ENCODE measurements at places on chromosomes 2 and 18. TPM values are rescaled to one million over a fixed set of nuclear protein-coding genes. Genes with fewer than 3 reads are reported as not detected.

ANKRD36 gene
- total RNA-seq, result 20.1 TPM

DNA sequence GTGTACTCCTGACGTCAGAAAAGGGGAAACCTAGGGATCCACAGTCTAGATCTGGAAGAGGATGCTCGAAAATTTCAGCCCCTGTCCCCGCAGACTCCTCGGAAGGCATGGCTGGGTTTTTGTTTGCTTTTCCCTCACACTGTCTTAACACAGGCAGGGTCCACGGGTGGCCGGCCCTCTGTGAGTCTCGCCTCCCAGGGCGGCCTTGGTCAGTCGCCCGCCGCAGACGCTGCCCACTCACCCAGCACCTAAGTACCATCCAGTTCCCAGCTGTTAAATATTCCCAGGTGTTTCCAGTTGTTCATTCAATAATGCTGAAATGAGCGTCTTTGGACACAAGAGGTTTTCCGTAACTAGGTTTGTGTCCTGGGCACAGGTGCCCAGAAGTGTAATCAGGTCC lies 193.2 kb downstream of the TWIST2 start:
- no peaks in the 10 kb centered on the region for H3K36me3 ChIP-seq
- H3K27me3 ChIP-seq, result peaks cover 11% of the 10 kb centered on the region
- H3K4me3 ChIP-seq, result no peak overlapping the region

SCG2 gene
- 0.56 TPM for total RNA-seq

DNA sequence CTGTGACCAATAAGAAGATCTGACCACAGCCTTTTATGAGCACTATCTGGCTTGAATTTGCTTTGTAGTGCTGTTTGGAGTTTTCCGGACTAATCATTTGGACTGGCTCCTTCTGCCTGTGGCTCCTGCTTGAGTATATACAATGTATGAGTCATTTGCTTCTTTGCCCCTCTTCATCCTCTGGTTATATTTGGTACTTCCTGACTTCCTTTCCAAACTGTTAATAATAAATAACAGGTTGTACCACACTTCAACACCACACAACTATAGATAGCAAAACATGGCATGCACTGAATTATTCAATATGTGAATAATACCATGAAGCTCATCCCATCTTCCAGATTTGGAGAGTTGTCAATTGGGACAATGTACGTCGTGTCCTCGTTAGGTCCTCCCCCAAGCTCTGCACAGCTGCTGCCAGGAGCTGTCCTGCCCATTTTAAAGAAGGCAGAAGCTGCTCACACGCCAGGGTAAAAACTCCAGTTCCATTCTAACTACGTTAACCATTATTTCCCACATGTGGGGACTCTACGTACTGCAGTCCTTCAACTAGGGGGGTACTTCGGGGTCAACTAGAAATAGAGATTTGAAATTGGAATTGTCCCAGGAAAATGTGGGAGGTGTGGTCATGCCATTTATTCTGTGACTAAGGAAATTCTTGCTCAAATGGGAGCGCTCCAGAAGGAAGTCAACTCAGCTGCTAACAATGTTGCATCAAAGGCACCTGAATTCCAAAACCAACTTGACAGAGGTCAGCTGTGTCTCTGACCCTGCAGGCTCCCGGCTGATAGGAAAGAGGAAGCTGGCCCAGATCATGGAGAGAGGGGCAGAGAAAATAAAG lies 38.1 kb downstream of the ST8SIA5 start:
- peak; percentile 68 for DNase-seq
- H3K27ac ChIP-seq, result no peak overlapping the region
- H3K27me3 ChIP-seq, result no peaks in the 10 kb centered on the region
- peaks cover 4% of the 10 kb centered on the region for H3K4me1 ChIP-seq
- H3K4me3 ChIP-seq, result no peak overlapping the region

DNA sequence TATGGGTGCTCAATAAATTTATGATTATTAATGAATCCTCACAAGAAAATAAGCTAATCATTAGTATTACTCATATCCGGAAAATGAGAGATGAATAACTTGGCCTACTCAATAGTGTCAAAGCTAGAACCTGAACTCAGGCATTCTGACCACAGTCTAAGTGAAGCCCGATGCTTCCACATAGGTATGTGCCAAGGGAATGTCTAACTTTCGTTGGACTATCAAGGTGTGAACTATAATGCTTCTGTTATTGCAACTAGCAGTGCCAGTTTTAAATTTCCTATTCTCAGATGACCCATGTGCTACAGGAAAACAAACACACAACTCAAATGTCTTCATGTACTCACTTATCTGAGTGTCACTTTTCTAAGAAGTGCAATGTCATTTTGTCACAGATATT lies 1.8 kb downstream of the BARD1 start:
- H3K4me1 ChIP-seq, result peaks cover 2% of the 10 kb centered on the region
- H3K36me3 ChIP-seq, result no peaks in the 10 kb centered on the region
- H3K27me3 ChIP-seq, result no peaks in the 10 kb centered on the region
- peak overlapping the region; percentile 99 for H3K4me3 ChIP-seq
- DNase-seq, result no peak
- H3K27ac ChIP-seq, result peak overlapping the region; percentile 81

DNA sequence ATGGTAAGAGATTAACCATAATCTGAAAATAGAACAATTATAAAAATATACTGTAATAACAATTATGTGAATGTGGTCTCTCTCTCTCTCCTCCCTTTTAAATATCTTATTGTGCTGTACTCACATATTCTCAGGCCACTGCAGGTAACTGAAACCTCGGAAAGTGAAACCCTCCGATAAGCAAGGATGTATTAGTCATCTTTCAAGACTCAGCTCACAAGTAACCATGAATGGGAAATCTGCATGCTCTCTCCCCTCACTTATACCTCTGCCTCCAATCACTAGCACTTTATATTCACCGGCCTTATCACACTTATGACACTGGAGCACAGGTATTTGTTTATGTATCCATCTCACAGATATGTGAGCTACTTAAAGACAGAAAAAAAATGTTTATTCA lies 139.7 kb downstream of the LRP2 start:
- H3K4me3 ChIP-seq, result no peak overlapping the region
- no peaks in the 10 kb centered on the region for H3K4me1 ChIP-seq
- H3K36me3 ChIP-seq, result no peaks in the 10 kb centered on the region
- no peaks in the 10 kb centered on the region for H3K27me3 ChIP-seq
- no peak for DNase-seq

DNA sequence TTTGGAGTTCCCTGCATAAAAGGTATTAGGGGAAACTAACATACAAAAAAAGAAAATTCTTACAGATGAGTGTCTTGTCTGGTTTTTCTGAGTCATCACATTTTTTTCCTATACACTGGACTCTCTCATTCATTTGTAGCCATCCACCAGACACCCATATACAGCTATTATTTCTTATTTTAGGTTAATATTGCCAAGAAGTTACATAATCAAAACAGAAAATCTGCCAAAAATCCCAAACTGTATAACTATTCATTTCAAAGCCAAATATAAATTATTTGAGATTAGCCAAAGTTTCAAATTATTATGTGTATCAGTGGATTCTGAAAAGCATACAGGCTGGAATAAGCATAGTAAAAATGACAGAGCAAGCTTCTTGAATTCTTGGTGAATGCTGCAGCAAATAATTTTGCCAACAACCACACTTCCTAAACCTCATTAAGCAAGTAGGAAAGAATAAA lies 191.2 kb downstream of the NCKAP5 start:
- peak; percentile 78 for DNase-seq
- H3K4me1 ChIP-seq, result peaks cover 13% of the 10 kb centered on the region
- no peaks in the 10 kb centered on the region for H3K27me3 ChIP-seq
- no peak overlapping the region for H3K4me3 ChIP-seq

GRCh38 chr2:2719781-2720180 lies 388.7 kb upstream of the MYT1L start:
- H3K4me3 ChIP-seq, result no peak overlapping the region
- H3K4me1 ChIP-seq, result no peaks in the 10 kb centered on the region
- DNase-seq, result no peak
- no peak overlapping the region for H3K27ac ChIP-seq
- no peaks in the 10 kb centered on the region for H3K36me3 ChIP-seq

Measured in IMR-90 (cell line).